Effector memory CD4-positive, alpha-beta T cell (primary cell): ENCODE measurements at places on chromosomes 2 and 18.

GRCh38 chr18:69956665-69957620 lies 9.3 kb upstream of the CD226 start:
- DNase-seq, result no peak

- DNase-seq, result no peak
Measured at GRCh38 chr2:198558176-198558575, 753.8 kb downstream of the PLCL1 start.

DNA sequence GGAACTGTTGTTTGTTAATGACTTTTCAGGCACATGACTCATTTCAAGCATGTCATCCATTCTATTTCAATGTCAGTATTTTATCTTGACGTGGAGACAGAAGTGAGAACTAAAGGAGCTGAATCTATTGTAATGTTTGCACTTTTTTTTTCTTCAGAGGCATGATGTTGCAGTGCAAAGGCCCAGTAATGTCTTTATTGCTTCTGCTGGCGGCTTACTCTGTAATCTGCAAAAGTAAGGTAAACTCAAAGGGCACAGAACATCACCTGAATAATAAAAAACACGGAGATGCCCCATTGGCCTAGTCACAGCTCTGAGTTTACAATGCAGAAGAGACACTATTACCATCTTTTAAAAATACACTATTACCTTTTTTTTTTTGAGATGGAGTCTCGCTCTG lies 2.4 kb upstream of the CNNM3 start:
- DNase-seq, result no peak

DNA sequence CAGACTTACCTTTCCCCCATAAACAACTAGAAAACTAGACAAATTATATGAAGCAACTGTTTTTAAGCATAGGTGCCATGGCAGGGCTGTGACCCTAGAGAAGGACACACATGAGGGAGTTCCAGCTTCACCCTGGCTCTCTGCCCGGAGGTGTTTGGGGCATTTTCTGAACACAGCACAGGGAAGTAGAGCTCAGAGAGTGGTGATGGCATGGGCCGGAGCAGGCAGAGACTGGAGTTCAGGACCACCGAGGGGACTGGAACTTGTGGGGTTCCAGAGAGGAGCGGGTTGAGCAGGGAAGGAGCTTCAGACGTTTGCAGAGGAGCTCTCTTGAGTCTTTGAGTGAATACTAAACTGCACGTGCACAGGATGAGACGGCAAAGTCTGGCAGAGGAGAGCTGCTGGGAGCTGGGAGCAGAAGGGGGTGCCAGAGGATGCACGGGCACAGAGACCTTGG lies 26.5 kb upstream of the KLF11 start:
- DNase-seq, result no peak

DNA sequence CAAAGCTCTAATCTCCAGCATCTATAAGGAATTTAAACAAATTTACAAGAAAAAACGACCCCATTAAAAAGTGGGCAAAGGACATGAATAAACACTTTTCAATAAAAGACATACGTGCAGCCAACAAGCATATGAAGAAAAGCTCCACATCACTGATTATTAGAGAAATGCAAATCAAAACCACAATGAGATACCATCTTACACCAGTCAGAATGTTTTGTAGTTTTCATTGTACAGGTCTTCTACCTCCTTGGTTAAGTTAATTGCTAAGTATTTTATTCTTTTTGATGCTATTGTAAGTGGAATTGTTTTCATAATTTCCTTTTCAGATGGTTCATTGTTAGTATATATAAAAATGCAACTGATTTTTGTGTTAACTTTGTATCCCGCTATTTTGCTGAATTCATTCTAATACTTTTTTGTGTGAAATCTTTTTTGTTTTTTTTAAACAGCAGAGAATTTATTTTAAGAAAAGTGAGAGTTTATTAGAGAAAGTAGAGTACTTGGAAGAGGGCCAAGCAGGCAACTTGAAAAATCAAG lies 40.7 kb downstream of the SLC39A10 start:
- no peak for DNase-seq

- no peak for DNase-seq
Measured at GRCh38 chr2:238761868-238762267, 86.0 kb upstream of the TWIST2 start.
